ENCODE measurements at places on chromosomes 1 and 21.

- no peak for DNase-seq
These were observed 556.8 kb downstream of the PTPRU start for GRCh38 chr1:29793101-29793546.

DNA sequence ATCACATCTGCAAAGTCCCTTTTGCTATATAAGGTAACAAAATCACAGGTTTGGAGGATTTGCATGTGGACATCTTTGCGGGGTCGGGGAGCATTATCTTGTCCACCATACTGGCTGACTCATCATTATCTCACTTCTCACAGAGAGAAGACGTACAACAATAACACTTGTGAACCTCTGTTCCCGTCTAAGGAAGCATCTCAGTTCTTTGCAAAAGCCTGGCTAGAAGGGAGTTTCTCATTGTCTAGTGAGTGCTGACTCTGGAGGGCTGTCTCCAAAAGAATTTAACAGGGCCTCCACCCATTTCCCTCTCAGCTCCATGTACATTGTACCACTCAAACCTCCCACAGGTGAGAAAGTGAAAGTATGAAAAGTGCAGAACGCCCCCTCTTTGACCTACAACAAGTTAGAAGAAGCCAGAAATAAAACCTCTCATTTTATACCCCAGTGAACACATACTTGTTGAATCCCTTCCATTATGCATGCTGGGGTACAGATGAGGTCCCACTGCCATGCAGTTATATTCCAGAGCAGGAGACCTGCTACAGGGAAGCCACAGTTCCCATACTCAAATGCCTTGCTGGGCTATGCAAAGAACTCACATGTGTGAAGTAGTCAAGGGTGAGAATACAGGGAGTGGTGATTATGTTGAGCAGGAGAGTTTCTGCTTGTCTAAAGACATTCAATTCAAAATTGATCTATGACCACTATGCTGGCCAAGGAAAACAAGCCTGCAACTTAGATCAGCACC lies 121.7 kb upstream of the PRDX6 start:
- no peak for DNase-seq

DNA sequence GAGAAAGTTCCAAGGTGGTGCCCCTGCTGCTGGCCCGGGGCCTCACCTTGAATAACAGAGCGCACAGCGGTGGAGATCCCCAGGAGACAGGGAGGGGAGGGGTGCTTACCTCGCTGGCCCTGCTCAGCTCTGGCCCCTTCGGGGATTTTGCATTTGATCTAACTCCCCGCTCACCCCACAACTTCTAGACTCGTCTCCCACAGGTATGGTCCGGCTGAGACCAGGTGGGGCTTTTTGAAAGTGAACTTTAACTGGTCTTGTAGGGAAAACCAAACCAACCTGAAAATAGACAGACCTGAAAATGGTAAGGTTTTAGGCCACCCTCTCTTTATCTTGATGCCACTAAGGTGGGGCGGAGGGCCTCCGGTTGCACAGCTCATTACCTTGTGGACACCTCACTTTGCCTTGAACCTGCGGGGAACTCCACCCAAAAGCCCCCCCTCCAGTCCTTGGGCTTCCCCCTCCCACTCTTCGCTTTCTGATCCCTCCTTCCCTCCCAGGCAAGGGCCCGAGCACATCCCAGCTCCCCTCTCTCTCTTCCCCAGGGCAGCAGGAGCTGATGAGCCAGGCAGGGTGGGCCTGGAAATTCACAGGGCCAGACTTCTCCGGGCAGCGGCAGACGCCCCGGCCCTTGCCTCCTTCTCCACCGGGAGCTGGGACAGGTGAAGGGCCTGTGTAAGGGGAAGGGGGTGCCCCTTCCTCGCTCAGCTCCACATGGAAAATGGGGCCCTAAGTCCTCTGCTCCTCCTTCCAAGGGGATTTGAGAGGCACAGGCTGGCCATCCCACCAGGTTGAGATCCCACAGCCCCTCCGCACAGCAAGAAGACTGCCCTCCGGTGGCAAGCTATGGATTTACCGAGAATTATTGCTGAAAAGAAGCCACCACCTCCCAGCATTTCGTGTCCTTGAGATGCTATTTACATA lies 16.1 kb downstream of the TNFRSF8 start:
- no peak for DNase-seq

- DNase-seq, result no peak
These were observed 346.6 kb upstream of the RUNX1 start for GRCh38 chr21:35395728-35396127.

- DNase-seq, result no peak
These were observed 60.9 kb downstream of the TBX19 start for GRCh38 chr1:168341483-168341975.

- no peak for DNase-seq
These were observed 34.1 kb downstream of the RGSL1 start for GRCh38 chr1:182484067-182484466.

All from HS-27A (cell line).